ENCODE measurements at places on chromosomes 16 and 17.

DNA sequence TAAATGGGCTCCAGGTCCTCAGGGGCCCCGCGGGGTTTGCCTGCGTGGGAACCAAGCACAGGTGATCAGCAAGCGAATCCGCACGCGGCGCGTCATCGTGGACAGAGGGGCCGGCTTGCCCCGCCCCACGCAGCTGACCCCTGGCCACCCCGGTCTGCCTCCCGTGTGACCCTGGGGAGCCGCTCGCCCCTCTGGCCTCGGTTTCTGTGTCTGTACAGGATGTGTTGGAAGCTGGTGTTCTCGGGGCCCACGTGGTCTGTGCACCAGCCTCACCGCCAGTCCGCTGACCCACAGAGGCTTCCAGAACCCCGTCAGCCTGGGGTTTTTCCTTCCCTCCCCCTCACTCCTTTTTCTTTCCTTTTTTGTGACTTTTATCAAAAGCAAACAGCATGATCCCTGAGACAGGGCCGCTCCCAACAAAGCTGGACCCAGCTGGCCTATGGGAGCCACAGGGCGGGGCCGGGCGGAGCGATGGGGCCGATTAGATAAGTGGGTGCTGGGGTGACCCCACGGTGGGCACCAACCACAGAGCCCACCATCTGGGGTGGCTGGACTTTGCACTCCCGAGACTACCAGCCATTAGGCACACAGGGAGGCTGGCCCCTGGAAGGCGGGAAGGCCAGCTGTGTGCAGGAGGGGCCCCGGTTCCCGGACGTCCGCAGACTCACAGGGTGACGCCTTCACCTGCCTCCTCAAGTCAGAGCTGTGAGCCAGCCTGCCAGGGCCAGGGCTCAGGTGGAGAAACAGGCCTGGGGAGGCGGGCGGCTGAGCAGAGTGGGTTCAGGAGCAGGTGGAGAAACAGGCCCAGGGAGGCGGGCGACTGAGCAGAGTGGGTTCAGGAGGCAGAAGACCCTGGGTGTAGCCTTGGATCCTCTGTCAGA, 56.0 kb downstream of the ZFPM1 start:
- no peak for DNase-seq

GRCh38 chr16:51592001-51592501, 441.0 kb upstream of the SALL1 start:
- no peak for DNase-seq

DNA sequence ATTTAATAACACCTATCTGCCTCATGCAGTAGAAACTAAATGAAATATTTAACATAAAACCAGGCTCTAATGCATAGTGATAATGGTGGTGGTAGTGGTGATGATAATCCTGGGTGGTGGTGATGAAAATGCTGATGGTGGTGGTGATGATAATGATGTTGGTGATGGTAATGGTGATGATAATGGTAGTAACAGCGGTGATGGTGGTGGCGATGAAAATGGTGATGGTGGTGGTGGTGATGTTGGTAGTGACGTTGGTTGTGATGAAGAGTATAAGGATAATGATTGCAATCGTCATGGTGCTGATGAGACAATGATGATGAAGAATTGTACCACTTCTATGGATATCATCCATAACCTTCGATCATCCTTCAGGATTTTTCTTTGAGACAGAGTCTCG, 173.7 kb upstream of the CDH11 start:
- DNase-seq, result no peak

- no peak for DNase-seq
Measured at GRCh38 chr17:57578608-57579225, 166.4 kb downstream of the CCDC182 start.

GRCh38 chr17:17545031-17545820, 46.3 kb downstream of the PEMT start:
- peak; percentile 38 for DNase-seq

GRCh38 chr16:82995924-82996441, 369.2 kb downstream of the CDH13 start:
- peak; percentile 89 for DNase-seq
